ENCODE measurements at places on chromosomes 3 and 15.

GRCh38 chr15:28260317-28260716 is 61.7 kb downstream of the HERC2 start:
- DNase-seq: no peak

GRCh38 chr15:93029214-93029835 is 59.7 kb downstream of the RGMA start:
- DNase-seq: no peak

DNA sequence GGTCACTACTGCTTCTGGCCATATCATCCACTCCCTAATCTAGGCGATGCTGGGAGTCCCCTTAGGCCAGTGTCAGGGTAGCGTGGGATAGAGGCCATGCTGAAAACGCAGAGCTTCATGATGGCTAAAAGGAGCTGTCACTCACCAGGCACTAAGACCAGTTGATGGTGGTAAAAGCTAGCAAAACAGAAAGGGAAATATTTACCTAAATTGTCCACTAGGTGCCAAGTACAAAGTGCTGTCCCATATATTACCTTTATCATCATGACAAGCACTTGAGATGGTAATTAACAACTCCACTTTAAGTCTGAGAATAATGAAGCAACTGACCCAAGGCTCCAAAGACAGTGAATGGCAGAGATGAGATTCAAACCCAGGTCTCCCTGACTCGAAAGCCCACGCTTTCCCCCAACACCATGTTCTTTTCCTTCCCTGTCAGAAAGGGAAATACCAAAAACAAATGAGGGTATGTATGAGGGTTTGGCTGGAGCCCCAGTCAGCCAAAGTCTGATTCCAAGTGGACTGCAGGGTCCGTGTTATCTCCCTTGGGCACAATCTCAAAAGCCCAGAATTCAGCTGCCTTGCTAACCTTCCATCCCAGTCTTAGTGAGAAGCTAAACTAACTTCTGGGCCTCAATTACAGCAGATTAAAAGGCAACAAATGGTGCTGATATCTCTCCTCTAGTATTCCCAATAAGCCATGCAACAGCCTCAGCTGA is 84.7 kb downstream of the RBPMS2 start:
- no peak for DNase-seq

GRCh38 chr3:69181592-69182211 is 59.3 kb upstream of the LMOD3 start:
- peak; percentile 96 for DNase-seq

GRCh38 chr3:179666436-179667035 is 13.7 kb downstream of the USP13 start:
- no peak for DNase-seq

GRCh38 chr3:128297401-128298138 is 144.3 kb downstream of the EEFSEC start:
- DNase-seq: peak; percentile 73

DNA sequence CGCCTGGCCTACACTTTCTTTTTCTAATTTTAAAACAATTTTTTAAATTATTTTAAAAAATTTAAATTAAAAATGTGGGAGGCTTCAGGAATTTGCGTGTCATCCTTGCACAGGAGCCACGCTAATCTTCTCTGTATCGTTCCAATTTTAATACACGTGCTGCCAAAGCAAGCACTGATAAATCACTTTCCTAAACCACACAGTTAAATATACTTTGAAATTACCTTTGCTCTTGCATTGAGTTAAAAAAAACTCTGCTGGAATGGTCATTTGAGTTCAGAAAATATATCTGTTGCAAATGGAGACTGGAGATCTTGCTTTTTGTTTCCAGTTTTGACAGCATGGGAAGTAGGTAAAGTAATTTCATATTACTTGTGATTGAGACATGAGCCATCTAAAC is 23.6 kb downstream of the GATM start:
- no peak for DNase-seq

DNA sequence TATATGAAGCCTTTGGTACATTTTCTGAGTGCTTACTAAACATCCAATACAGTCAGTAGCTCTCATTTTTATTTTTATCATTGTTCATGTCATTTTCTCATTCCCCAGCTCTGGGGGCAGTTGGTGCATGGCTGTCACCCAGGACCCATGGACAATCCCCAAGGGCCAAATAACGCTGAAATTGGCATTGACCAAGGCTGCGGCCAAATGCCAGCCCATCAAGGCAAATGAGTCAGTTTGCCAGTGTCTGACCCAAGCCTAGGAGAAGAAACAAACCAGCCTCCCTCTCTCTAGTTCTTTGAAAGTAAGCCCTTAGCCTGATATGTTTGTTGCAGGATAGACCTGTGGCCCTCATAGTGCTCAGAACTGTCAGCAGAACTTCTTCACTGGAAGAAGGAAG is 219.2 kb downstream of the THSD4 start:
- DNase-seq: no peak
